ENCODE measurements at places on chromosomes 13 and 19. TPM values are rescaled to one million over a fixed set of nuclear protein-coding genes. Genes with fewer than 3 reads are reported as not detected.

The DHX34 gene
- 6.2 TPM for total RNA-seq

The RGL3 gene
- 1.2 TPM for total RNA-seq

The RASGRP4 gene
- total RNA-seq, result 1.4 TPM

DNA sequence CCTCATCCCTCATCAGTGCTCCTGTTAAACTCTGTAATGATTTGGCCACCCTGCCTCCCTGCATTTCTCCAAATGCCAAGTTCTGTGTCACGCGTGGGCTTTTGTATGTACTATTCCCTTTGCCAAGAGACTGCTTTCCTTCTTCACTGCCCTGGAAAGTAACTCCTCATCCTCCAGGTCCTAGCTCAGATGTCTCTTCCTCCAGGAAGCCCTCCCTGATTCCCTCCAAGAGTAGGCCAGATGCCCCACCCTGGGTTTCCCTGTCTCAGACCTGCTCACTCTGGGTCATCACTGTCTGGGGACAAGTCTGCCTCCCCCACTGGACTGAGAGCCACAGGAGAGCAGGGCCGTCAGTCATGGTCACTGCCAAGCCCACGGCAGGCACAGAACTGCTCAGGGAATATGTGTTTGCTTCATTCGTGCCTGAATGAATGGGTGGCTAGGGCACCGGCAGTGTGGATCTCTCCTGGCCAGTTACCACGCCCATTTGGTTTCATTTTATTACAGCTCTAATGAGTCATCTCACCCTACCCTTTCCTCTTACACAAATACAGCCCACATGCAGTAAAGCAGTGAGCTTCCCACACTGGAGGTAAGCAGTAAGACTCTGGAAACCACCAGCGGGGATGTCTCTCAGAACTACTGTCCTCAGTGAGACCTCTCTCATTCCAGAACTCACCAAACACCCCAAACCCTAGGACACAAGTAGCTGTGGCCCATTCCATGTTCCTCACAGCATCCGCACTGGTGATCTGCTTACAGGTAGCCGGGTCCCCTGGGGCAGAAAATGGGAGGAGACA is 12.1 kb upstream of the GPR4 start:
- peaks cover 17% of the 10 kb centered on the region for H3K4me1 ChIP-seq
- H3K27ac ChIP-seq, result no peak overlapping the region
- H3K4me3 ChIP-seq, result no peak overlapping the region
- no peaks in the 10 kb centered on the region for H3K27me3 ChIP-seq
- DNase-seq, result no peak

- H3K4me3 ChIP-seq, result no peak overlapping the region
- DNase-seq, result no peak
- H3K4me1 ChIP-seq, result no peaks in the 10 kb centered on the region
Observed at GRCh38 chr13:101398191-101398590, 18.1 kb downstream of the NALCN start.

DNA sequence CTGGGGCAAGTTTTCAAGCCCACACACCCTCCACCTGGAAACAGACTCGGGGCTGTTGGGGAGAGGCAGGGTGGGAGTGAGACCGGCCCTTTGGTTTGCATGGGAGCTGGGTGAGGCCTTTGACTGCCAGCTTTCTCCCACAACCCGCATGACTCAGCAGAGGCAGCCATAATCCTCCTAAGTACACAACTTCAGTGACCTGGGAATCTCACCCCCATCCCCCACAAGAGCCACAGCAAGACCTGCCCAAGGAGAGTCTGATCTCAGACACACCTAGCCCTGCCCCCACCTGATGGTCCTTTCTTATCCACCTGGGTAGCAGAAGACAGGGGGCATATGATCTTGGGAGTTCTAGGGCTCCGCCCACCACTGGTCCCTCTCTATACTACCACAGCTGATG is 1615.4 kb downstream of the EFNB2 start:
- no peak overlapping the region for H3K4me3 ChIP-seq
- H3K27ac ChIP-seq, result no peak overlapping the region
- H3K4me1 ChIP-seq, result no peaks in the 10 kb centered on the region
- H3K36me3 ChIP-seq, result no peaks in the 10 kb centered on the region
- no peak for DNase-seq
- H3K27me3 ChIP-seq, result no peaks in the 10 kb centered on the region

DNA sequence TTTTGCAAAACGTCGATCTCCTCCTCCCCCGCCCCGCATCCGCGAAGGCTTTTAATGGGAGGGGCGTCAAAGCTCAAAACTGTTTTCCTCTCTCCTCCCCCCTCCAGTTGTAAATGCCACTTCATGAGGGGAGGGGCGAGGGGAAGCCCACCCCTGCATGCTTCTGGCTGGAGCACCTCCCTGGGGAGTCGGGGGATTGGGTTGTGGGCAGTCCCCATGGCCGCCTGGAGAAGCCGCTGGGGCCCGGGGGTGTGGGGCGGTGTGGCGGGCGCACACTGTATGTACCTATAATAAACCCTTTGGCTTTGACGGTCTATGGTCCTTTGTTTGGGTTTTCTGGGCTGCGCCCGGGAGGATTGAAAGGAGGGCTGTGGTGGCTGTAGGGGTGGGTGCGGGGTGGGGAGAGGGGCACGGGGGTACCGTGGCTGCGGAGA is 505 bp upstream of the SHKBP1 start:
- H3K4me1 ChIP-seq, result peaks cover 13% of the 10 kb centered on the region
- H3K36me3 ChIP-seq, result peaks cover 24% of the 10 kb centered on the region
- no peaks in the 10 kb centered on the region for H3K27me3 ChIP-seq
- H3K4me3 ChIP-seq, result peak overlapping the region; percentile 23
- no peak for DNase-seq

- no peaks in the 10 kb centered on the region for H3K27me3 ChIP-seq
- H3K4me3 ChIP-seq, result no peak overlapping the region
Observed at GRCh38 chr19:14536926-14537692, 7.7 kb downstream of the TECR start.

GRCh38 chr19:2037651-2038255 is 13.3 kb downstream of the MKNK2 start:
- peaks cover 26% of the 10 kb centered on the region for H3K4me1 ChIP-seq
- no peak overlapping the region for H3K4me3 ChIP-seq
- H3K36me3 ChIP-seq, result peaks cover 14% of the 10 kb centered on the region
- DNase-seq, result no peak
- no peak overlapping the region for H3K27ac ChIP-seq

GRCh38 chr13:52187029-52187423 is 27.6 kb upstream of the NEK3 start:
- no peak overlapping the region for H3K4me3 ChIP-seq
- no peaks in the 10 kb centered on the region for H3K27me3 ChIP-seq
- no peak for DNase-seq
- H3K36me3 ChIP-seq, result peaks cover 59% of the 10 kb centered on the region
- no peaks in the 10 kb centered on the region for H3K4me1 ChIP-seq

DNA sequence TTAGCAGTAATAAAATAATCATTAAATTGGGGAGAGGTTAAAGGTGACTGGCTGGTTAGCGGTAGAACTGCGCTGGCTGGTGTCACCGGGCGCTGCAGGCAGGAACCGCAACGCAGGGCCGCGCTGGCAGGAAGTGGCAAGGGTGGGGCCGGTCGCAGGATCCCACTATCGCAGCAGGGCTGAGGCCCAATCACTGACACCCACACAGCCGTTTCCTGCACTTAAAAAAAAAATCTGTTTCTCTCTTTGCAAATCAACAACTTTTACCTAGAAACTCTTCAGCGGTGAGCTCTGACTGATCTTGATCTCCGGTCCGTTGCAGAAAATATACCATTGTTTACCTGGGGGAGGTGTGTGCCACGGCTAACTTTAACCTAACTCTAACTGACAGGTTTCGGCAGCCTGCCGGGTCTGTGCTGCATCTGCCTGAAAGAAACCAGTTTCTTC is 46.9 kb downstream of the KLF2 start:
- H3K4me3 ChIP-seq, result peak overlapping the region; percentile 16
- H3K36me3 ChIP-seq, result peaks cover 19% of the 10 kb centered on the region
- H3K27me3 ChIP-seq, result no peaks in the 10 kb centered on the region
- H3K27ac ChIP-seq, result peak overlapping the region; percentile 0
- peak; percentile 44 for DNase-seq
- peaks cover 31% of the 10 kb centered on the region for H3K4me1 ChIP-seq
